NCI-H2081 treated with DMSO at 0.1 percent for 48 hours (cell line): ENCODE measurements at places on chromosomes 5 and 9.

GRCh38 chr5:149437391-149438040 lies 58.4 kb upstream of the IL17B start:
- no peak for DNase-seq

GRCh38 chr9:110033869-110034268 lies 174.1 kb downstream of the C9orf152 start:
- DNase-seq: no peak

GRCh38 chr5:103621548-103621930 lies 59.0 kb upstream of the NUDT12 start:
- no peak for DNase-seq

GRCh38 chr5:37090123-37090726 lies 159.0 kb downstream of the CPLANE1 start:
- no peak for DNase-seq

- no peak for DNase-seq
Measured at GRCh38 chr9:121883281-121884056, 209.6 kb downstream of the TTLL11 start.

- DNase-seq: peak; percentile 81
Measured at GRCh38 chr9:33044162-33044673, 19.1 kb downstream of the DNAJA1 start.

DNA sequence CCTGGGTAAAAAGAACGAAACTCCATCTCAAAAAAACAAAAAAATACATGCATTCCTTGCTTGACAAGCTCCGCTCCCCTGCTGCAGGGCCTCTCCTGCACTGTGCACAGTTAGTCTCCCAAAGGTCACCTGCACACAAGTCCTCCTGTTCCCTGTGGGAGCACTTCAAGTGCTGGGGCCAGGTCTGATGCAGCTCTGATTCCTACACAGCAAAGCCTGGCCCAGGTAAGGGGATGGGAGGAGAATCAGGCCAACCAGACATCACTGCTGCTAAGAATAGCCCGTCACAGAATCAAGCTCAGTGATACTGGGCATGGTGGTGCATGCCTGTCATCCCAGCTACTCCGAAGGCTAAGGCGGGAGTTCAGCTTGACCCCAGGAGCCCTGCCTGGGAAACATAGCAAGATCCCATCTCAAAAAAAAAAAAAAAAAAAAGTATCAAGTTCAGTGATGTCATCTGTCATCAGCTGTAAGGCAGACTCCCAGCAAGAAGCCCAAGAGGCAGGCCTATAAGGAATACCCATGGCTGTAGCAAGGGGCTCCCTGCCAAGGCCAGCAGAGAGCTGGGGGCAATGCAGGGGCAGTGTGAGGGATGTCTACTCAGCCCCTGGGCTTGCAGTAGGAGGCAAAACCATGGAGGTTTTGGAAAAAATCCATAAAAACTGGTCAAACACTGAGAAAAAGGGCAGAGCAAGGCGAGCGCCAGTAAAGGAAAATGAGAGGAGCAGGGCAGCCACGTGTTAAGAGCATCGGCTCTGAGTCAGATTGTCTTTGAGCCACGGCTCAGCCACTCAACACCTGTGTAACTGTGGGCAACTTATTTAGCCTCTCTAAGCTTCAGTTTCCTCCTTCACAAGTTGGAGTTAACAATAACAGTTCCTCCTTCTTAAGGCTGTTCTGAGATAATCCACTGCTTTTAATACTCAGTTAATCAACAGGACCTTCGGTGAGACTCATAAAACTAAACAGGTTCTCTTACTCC lies 3.2 kb downstream of the TPM2 start:
- no peak for DNase-seq

DNA sequence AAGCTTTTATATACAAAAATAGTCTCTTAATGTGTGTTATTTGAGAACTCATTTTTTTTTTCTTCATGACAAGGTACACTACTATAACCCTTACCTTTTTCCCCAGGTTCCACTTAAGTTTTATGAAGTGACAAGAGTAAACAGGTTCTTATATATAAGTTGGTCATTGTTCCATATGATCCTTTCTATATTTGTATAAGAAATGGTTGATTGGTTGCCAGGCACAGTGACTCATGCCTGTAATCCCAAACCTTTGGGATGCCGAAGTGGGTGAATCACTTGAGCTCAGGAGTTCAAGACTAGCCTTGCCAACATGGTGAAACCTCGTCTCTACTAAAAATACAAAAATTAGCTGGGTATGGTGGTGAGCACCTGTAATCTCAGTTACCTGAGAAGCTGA lies 108.3 kb downstream of the PCSK1 start:
- no peak for DNase-seq

- DNase-seq: no peak
Measured at GRCh38 chr5:7690557-7690956, 160.4 kb downstream of the CFAP90 start.

DNA sequence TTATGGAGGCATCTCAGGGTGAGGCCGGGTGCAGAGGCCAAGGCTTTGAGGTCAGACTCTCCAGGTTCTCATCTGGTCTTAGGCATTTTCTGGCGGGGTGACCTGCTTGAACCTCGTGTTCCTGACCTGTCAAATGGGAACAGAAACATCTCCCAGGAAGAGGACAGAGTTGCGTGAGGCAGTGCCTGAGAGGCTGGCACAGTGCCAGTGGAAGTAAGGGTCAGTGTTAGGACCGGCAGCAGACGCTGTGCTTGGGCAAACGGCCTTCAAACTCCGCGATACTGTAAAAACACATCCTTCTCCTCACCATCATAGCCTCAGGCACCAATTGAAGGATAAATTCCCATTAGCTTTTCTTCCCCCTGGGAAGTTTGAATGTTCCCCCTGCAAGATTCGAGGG lies 55.6 kb upstream of the FCN2 start:
- no peak for DNase-seq

DNA sequence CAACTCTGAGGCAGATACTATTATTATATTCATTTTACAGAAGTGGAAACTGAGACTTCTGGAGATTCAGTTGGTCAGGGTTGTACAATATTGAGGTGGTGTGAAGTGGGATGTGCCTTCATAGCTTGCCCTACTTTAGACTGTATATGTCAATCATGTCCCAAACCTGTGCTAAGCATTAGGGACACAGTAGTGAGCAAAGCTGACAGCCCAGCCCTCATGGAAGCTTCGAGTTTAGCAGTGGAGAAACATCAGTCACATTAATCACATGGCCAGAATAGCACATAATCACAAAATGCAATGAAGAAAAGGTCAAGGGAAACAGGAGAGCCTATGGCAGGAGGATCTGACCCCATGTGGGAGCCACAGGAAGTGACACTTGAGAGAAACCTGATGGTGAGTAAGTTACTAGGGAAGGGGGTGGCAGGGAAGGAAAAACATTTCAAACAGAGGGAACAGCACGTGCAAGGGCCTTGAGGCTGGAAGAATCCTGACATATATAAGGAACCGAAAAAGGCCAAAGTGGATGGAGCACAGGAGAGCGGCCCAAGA lies 20.5 kb upstream of the RALGPS1 start:
- no peak for DNase-seq

DNA sequence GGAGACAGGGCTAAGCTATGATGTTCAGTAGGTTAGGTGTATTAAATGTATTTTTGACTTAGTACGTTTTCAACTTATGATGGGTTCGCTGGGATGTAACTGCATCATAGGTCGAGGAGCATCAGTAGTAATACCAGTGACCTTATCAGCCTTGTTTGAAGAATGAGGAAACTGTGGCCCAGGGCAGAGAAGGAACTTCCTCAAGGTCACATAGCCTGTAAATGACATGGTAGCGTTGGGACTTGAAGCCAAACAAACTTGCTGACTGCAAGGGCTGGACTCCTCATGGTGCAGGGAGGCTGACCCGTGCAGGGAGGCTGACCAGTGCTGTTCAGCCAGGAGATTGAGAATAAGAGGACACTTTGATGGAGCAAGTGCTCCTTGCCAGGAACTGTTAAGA lies 21.3 kb upstream of the PTPN3 start:
- no peak for DNase-seq

- no peak for DNase-seq
Measured at GRCh38 chr9:83235526-83235925, 172.6 kb upstream of the RASEF start.

GRCh38 chr9:78714576-78714975 lies 417.7 kb downstream of the PSAT1 start:
- no peak for DNase-seq

DNA sequence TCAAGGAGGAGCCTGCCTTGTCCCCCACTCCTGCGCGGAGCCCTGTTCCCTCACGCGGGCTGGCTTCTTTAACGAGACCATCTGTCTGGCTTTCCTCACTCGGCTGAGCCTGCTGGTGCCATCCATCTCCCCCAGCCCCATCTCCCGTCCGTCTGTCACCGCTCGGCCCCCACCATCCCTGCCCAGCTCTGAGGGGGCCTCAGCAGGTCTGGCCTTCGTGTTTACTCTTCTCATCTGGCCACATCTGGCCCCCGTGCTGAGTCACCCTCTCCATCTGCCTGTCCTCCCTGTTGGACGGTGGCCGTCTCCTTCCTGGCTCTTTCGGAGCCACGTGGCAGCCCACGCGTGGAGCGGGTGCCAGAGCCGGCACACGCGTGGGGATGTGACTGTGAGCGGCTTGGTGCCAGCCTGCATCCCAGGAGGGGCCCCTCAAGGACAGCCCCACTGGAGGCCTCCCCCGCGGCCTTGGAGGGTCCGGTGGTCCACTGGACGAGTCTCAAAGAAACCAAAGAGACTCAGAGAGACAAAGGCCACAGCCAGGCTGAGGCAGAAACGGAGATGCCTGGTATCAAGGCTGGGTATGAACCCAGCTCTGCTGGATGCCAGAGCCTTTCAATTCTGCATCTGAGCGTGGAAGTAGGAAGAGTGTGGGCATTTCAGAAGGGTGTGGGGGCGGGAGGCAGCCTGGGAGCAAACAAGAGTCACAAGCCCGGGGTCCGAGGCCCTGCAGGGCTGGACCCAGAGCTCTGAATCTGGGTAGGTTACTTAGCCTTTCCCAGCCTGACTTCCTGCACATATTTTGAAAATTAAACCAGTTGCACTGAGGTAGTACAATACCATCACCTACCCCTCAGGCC lies 76.7 kb upstream of the UNC5A start:
- DNase-seq: no peak

DNA sequence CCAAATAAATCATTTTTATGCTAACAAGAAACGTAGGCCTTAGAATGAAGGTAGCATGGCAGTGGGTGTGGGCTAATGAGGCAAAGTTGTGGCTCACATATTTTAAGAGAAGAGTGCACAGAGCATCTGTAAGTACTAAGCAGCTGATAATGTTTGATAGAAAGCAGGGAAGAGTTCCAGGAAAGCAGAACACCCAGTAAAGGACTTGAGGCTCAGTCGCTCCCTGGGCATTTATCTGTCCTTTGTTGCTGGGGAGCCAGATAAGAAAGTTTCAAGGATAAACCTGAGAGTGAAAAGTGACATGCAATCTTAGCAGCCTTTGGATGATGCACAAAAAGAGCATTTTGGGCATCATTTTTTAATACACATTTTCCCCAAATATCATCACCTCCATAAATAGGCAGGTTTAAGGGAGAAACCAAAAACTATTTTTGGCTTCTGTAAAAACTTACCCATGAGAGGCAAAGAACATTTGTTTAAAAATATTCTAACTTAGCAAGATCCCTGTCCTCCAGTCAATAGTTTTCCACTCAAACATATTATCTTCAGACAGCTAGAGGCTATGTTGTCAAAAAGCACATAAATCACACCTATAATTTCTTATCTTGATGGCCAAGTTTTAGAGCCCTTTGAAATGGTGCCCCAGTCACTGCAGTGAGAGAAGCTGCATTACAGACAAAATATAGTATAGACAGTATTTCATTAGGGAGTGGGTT lies 3.4 kb downstream of the FREM1 start:
- DNase-seq: no peak

DNA sequence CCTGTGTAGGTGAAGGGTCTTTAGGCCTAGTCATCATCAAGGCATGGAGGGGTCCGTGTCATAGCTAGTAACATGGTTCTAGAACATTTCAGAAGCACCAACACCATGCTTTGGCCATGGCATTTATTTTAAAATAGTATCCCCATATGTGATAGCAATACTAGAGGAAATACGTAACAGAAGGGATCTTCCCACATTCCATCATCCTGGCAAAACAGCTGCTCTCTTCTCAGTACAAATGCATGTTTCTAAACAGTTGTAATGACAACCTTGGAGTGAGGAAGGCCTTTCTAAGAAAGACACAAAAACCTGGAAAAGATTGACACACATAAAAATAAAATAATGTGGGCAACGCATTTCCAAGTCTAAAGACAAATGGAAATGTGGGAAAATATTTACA lies 97.6 kb downstream of the GADD45G start:
- no peak for DNase-seq

GRCh38 chr5:56326116-56326515 lies 93.0 kb upstream of the ANKRD55 start:
- no peak for DNase-seq

GRCh38 chr9:90942555-90942954 lies 140.9 kb downstream of the SYK start:
- no peak for DNase-seq

GRCh38 chr9:73074176-73074708 lies 77.4 kb upstream of the ANXA1 start:
- DNase-seq: no peak

DNA sequence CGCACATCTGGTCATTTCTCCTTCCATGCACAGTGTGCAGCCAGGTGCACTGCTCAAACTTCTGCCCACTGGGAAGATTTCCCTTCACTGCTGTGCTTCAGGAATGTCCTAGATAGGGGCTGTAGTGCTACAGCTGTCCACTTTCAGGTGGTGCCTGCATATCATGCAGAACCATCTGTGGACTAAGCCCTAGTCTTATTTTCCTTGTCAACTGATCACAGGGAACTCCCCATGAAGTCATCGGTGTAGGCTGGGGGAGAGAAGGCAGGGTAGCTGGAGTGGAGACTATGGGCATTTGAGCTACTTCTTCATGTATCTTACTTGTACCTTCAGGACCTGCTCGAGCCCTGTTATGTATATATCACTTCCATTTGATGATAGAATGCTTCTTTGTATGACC lies 150.9 kb upstream of the PLCXD3 start:
- no peak for DNase-seq

DNA sequence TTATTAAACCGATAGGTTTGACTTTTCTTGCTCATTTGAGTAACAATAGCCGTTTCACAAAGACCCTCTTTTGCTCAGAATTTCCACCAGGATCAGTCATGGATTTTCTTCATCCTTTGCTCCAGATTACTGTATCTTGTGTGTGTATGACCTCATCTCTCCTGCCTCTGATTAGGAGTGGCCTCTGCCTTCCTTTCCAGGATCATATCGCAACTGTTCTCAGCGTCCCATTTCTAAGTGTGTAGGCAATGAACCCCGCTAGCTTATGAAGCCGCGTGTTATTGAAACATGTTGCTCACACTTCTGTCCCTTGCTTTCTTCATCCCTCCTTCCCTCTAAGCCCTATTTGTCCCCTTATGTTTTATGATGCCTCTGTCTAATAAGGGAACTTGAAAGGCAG lies 169.8 kb upstream of the RPS23 start:
- no peak for DNase-seq

DNA sequence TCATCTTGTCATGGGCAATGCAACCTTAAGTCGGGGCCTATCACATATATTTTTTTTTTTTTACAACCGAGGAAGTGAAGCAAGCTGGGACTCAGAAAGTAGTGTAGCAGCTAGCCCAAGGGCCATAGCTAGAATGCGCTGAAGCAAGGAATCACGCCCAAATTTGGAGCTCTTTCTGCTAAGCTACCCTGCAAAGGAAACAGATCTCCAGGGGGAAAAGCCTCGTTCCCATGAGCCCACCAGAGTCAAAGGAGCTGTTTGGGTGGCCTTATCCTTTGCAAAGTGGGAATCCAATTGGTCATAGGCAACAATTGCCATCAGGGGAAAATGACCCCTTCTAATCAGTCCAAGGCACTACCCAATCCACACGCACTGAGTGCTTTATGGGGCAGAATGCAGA lies 390.4 kb downstream of the EBF1 start:
- DNase-seq: no peak
